ENCODE measurements at places on chromosomes 6 and 20.

DNA sequence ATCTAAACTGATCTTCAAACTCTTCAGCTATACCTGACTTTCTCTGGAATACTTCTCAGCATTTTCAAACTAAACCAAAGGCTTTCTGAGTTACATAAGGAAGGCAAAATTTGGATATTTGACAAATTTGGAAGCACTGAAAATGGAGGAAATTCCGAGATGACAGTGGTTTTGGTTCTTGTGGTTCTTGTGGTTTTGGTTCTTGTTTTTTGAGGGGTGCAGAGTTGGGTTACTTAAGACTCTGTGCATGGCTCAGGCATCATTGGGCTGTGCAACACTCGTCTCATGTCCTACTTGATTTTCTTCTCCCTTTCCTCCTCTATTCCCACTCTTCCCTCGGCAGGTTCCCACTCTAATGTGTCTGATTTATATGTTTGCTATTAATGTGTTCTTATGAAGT is 78.0 kb downstream of the SLC22A3 start:
- no peak for DNase-seq

DNA sequence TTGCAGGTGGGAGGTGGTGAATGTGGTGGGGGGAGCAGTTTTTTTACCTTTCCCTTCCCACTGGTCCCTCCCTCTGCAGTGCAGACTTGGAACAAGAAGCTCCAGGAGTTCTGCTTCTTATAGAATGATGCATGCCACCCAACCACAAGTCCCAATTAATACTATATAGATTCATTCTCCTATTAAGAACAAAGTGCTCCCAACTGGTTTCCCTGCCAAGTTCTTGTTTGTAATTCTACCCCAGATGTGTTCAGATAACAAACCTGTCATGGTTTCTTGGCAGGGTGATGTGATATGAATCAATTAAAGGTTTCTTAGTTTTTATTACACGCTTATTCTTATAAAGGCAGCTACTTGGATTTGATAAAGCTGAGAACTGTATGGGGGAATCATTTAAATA is 23.9 kb downstream of the HDDC2 start:
- no peak for DNase-seq

- no peak for DNase-seq
These were observed 42.4 kb downstream of the SSR1 start for GRCh38 chr6:7270320-7271204.

DNA sequence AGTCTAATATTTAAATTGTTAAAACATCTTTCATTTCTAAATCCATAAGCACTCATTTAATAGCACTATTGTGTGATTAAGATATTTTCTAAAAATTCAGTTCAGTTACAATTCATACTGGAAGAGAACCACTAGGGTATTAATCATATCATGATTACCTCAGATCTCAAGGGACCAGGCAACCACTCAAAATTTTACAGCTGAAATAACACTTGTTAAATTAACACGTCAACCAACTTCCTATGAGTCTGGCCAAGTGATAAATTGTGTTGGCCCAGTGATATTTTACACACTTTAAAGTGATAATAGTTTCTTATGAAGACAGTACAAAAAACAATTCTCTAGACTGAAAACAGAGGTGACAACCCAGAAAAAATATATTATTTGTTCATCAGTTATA is 869.0 kb upstream of the ADGRB3 start:
- no peak for DNase-seq

DNA sequence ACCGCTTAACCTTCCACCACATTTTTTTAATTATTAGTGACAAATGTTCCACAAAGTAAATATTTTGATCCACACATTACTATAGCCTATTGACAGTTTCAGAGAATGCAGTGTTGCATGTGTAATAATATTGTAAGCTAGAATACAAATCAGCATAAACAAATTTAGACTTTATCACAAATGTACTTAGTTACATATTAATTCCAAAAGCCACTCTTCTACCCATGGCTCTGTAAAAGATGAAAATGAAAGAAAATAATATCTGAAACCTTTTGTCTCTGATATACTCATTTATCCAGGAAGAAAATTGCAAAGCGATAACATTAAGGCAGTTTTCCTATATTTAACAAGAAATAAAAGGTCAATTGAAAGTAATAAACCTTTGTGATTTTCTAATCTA is 954.0 kb upstream of the MAN1A1 start:
- no peak for DNase-seq

DNA sequence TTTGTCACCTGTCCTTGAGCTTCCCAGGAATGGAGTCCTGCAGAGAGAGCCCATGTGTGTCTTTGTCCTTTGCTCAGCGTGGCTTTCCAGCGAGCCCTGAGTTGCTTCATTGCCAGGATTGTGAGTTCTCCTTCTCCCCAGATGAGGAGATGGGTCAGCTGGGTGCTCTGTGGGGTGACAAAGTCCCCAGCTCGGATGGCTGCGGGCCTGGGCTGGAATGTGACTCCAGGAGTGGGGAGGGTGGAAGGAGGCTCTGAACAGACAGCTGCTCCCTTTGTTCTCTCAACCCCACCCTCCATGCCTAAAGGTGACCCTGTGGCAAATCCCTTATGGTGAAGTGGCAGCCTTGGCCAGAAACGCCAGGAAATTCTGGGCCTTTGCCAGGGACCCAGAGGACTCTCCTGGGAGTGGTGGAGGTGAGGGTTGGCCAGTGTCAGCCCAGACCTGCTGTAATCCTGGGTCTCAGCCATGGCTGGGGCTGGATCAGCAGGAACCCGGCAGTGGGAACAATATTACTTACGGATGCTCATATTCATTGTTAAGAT is 44.4 kb upstream of the CST5 start:
- no peak for DNase-seq

GRCh38 chr6:7550433-7550801 is 8.9 kb downstream of the DSP start:
- DNase-seq, result no peak

- DNase-seq, result no peak
These were observed 358.4 kb upstream of the RGS17 start for GRCh38 chr6:153489479-153489878.

DNA sequence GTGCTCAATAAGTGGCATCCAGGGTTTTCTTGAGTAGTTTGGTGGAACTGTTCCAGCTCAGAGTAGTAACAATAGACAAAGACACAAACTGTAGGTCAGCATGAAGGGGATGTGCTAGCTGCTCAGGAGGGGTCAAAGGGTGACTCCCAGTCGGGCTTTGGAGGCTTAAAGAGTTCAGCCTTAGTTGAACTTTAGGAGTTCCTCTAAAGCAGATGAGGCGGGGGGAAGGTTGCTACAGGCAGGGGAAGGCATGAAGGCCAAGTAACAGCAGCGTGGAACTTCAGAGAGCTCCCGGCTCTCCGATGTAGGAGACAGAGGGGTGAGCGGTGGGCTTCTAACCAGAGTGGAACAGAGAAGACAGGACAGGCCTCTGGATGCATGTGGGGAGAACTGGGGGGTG is 115.5 kb upstream of the CD93 start:
- no peak for DNase-seq

- DNase-seq, result no peak
These were observed 165.7 kb upstream of the RNF217 start for GRCh38 chr6:124796464-124796970.

GRCh38 chr6:116476002-116476678 is 15.0 kb downstream of the CALHM6 start:
- DNase-seq, result peak; percentile 8

- no peak for DNase-seq
These were observed 86.8 kb upstream of the SNAP25 start for GRCh38 chr20:10131732-10132345.

GRCh38 chr6:110255211-110255750 is 75.1 kb downstream of the CDC40 start:
- DNase-seq, result no peak

DNA sequence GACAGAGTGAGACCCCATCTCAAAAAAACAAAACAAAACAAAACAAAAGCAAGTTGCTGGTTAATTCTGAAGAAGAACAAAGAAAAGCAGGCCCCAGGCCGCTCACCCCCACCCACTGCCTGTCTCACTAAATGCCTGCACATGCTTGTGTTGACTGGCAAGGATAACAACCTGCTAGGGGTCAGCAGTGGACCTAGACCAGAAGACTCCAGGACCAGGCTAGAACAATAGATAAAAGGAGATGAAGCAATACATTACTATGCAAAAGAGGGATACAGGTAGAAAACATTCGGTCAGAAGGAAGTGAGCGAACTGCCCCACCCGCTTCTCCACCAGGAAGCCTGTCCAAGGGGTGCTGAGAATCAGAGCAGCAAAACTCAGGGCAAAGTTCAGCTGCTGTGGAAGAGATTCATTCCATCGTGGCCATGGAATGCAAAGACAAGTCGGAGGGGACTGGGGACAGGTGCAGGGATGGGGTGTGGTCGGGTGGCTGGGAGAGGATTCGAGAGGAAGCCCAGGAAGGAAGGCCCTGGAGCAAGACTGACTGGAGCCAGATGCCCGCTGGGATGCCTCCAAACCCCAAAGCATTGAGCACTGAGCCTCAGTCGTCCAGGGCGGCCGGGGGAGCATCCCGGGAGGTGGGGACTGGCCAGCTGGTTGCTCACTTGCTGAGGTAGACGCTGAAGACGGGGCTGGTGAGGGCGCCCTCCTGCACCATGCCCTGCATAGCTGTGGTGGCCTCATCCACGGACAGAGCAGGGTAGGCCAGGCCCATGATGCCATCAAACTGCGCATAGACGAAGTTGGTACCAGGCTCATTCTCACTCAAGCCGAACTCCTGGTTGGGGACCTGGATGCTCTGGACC is 5.3 kb downstream of the PGC start:
- no peak for DNase-seq
